ENCODE measurements at places on chromosomes 16 and 17.

DNA sequence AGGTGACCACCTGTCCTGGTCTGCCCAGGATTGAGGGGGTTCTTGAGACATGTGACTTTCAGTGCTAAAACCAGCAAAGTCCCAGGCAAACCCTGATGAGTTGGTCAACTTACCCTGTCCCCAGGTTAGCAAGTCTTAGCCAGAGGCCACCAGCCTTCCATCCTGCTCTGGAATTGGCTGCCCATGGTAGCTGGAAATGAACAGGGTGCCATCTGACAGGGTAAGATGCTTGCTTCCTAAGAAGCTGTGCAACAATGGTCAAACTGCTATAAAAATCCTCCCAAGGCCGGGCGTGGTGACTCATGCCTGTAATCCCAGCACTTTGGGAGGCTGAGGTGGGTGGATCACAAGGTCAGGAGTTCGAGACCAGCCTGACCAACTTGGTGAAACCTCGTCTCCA lies 22.8 kb upstream of the MTMR4 start:
- no peak for DNase-seq

DNA sequence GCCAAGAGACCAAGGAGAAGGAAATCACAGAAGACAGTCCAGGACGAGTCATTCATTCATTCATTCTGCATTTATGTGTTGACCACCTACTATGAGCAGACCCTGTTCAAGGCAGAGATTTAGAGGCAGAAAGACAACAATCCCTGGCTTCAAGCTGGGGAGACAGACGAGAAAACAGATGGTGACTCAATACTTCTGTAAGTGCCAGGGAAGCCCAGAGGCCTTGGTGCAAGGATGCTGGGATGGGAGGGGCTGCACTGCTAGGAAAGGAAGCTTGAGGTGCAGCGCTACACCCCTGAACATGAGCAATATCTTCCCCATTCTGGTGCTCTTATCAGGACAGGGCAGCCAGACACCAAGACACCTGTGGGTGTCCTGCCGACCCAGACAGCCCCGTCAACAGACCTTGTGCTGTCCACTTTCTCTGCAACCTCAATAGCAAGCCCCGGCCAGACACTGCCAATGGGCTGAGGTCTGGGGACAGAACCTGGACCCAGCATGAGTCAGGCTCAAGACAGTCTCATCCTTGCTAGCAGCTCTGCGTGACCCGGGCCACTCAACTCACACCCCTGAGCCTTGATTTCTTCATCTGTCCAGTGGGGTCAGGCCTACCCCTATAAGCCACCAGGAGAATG lies 163.5 kb downstream of the COPRS start:
- DNase-seq: no peak

GRCh38 chr16:3007059-3007956 lies 5.4 kb upstream of the CLDN9 start:
- DNase-seq: no peak

GRCh38 chr17:48055531-48056245 lies 7.5 kb downstream of the NFE2L1 start:
- no peak for DNase-seq

DNA sequence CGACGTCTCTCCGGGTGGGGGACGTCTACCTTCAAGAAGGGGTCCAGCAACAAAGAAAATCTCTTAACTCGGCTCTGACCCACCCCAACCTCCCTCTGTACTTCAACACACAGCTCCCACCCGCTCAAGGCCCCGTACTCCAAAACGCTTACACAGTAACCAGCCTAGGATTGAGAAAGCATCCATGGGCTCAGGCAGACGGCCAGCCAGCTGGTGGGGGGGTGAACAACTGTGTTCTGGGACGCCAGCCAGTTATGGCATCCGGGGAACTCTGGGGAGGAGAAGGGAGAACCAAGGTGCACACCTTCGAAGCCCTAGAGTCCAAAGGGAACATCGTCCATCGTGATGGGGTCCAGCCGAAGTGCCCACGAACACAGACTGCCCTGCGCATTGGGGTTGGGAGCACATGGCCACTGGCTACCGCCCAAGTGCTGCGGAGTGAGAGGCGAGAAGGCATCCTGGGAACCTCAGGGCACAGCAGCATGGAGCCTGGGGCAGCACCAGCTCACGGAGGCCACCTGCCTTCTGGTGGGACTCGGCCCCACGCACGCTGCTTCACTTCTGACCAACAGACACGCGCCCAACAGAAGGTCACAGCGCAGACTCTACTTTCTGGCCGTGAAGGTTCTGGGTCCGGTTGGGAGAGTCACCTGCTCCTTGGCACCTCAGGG lies 14.3 kb downstream of the SLC16A3 start:
- no peak for DNase-seq

DNA sequence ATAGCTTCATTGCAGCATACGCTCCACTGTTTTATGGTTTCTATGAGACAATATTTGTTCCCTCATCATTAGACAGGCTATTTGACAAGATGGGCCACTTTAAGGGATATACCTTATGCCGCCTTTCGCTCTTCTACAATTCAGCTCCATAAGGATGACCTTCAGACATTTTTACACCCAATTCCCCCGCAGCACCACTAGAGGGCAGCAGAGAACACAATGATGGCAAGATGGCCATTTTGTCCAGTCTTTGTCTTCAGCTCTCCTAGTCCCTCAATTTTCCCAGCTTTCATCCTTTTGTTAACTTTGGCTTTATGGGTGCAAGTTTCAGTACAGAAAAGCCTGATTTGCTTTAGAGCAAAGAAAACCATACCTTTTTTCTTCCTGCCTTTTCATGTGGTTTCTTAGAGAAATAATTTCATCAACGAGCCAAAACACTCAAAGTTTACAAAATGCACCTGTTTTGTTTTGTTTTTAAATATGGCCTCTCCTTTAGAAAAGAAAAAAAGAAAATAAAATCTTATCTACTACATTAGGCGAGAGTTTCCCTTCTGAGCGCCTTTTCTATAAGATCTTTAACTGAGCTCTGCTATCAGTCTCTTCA lies 355.3 kb downstream of the TOX3 start:
- DNase-seq: no peak

DNA sequence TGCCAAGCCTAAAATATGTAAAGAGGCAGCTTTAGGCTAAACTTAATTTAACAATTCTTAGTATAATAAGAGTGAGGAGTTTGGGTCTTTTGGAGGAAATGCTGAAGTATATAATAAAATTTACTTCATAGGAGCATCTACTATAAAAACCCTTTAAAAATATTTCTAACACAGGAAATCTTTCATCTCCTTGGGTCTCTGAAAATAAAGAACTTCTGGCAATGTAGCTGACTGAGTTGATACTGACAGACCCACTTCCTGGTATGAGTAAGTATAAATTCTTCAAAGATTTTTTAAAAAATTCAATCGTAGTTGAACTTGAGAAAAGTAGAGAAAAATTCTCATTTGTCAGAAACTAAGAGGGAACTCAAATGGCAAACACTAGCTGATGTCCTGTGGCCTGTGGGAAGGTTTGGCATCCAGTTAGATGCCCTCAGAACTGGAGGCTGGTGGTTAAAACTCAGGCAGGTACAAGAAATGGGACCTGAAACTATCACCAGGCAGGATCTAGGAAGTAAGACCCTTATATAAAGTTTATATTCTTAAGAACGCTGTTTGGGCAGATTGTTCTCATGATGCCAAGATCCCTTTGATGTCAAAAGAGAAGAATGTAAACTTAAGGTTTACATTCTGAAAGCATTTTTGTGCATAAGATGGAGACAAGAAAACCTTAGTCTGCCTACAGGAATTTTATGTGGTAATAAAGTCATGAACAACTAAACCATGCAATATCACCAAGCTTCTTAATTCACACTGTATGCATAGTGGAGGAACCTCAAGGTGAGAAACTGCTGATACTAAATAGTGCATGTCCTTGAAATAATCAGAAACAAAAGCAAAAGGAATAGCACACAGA lies 6.2 kb downstream of the KRTAP4-6 start:
- DNase-seq: no peak
